Renal cortical epithelial cell (primary cell): ENCODE measurements at places on chromosomes 4 and X. TPM values are rescaled to one million over a fixed set of nuclear protein-coding genes. Genes with fewer than 3 reads are reported as not detected.

- DNase-seq, result no peak
Observed at GRCh38 chrX:121011254-121011653, 25.7 kb upstream of the CT47A1 start.

- no peak for DNase-seq
Observed at GRCh38 chr4:2057382-2058065, 1.6 kb upstream of the NAT8L start.

DNA sequence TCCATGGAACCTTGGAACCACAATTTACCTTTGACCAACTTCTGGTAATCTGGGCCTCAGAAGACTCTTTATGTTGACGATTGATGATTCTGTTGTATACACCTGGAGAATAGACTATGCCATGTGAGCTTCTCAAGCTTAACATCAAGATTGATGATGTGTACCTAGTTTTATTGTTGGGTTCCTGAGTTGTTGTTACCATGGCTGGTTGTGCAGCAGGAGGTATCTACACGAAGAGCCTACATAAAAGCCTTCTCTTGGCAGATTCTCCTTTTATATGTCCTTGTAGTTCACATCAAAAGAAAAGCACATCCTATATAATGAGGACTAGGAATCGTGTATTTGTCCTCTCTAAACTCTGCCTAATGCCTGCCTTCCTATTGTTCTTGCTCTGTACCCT, 272.0 kb downstream of the DTHD1 start:
- no peak for DNase-seq

GRCh38 chr4:21664355-21664754, 284.2 kb downstream of the KCNIP4 start:
- no peak for DNase-seq

The XK gene
- total RNA-seq, result 0.30 and 0.87 TPM in 2 replicates

GRCh38 chr4:37648084-37648817, 37.9 kb downstream of the RELL1 start:
- DNase-seq, result peak; percentile 99

GRCh38 chr4:182904211-182904761, 12.9 kb downstream of the DCTD start:
- no peak for DNase-seq

DNA sequence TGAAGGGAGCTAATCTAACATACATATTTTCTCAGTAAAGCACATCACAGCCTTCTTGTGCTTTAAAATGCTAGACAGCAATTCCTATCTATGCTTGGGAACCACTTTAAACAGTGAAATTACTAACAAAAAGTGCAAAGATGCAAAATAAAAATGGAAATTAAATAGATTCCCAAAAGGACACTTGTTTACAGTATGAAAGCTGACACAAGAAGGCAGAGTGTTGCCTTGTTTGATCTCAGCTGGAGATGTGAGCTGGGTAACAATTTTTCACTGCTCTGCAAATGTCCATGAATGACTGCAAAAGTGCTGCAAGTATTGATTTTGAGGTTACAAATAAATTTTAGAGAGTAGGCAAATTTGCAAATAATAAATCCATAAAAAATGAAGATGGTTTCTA, 22.3 kb downstream of the GRIA2 start:
- no peak for DNase-seq

- peak; percentile 12 for DNase-seq
Observed at GRCh38 chrX:107542500-107542899, 85.8 kb upstream of the PRPS1 start.

- DNase-seq, result no peak
Observed at GRCh38 chr4:13547485-13548041, 3.3 kb upstream of the NKX3-2 start.

The PABPC1L2B gene
- total RNA-seq, result not detected in 2 replicates

- no peak for DNase-seq
Observed at GRCh38 chrX:115606861-115607260, 45.9 kb downstream of the PLS3 start.

GRCh38 chrX:155009994-155010472, 12.5 kb downstream of the F8 start:
- DNase-seq, result no peak
